Germinal center (tissue), 1 donor: ENCODE measurements at places on chromosomes 3 and 15.

DNA sequence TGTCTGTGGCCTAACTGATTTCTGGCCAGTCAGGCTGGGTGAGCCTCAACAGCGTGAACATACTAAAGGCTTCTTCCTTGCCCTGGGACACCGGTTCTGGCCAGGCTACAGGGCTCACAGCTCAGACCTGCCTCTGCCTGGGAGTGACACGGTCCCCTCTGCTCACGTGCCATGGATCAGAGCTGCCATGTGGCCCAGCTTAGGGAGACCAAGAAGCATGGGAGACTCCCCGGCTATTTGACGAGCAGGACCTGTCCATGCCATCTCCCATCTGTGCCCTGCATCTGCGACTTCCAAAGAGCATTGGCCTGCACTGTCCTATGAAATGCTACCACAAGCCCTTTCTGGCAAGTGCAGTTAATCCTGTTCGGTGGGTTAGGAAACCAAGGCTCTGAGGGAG lies 57.4 kb downstream of the APBA2 start:
- DNase-seq = no peak

DNA sequence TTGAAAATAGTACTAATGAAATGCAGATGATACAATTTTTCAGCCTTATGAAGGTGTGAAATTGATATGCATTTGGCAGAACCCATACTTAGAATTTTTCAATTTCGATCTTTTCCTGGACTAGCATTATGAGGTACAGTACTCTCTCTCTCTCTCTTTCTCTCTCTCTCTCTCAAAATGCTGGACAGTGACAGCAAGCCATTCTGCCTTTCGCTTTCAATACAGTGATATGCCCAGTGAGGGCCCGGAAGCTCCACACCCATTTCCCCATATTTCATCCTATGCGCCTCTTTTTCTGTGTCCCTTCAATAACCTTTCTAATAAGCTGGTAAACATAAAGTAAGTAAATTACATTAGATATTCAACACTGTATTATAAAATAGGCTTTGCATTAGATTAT lies 595.0 kb upstream of the UBE2E2 start:
- DNase-seq = no peak

- DNase-seq = no peak
Measured at GRCh38 chr3:73926360-73927202, 301.8 kb upstream of the PDZRN3 start.

DNA sequence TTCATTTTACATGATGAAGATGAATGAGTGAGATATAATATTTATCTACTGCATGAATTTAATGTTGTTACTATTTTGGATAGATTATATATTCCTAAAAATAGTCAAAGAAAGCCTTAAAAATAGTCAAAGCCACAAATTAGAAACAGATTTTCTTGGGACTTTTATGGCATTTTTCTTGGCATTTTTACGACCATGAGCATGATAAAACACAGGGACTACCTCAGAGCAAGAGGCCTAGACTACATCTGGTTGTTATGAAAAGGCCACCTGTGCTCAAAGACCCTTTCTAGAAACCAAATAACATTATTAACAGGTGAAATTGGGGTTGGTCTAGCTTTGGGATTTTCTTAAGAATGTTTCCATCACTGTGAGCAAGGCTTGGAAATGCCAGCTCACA lies 281.0 kb downstream of the OXSM start:
- DNase-seq = no peak

DNA sequence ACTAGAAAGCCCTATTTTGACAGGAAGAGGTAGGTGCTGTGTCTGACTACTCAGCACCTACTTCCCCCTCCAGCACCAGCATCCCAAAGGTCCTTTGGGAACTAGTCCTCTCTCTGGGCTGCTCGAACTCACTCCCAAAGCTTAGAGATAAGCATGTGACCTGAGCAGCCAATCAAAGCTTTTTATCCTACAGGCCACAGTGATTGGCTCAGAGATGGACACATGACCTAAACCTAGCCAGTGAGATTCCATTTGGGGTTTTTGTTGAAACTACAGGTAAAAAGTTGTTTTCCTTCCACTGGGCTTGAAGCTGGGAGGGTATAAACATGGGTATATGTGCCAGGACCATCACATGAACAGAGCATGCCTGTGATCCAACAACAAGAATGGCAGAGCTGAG lies 186.5 kb upstream of the PPP2R3A start:
- DNase-seq = no peak

DNA sequence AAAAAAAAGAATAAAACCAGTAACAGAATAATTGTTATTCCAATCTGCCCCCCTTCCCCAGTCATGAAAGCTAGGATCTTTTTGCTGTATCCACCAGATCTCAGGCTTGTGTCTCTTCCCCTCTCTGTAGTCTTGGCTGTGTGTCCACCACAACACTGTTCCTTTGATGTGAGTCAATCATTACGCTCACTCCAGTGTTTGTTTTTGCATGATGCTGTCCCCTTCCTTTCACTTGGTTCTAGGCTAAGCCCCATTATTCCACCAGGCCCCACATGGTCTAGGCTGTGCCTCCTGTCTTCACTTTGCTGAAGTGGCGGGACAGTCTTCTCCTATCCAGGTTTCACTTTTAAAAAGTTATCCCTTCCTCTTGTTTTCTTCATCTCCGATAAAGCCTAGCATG lies 13.6 kb downstream of the ACKR2 start:
- no peak for DNase-seq

DNA sequence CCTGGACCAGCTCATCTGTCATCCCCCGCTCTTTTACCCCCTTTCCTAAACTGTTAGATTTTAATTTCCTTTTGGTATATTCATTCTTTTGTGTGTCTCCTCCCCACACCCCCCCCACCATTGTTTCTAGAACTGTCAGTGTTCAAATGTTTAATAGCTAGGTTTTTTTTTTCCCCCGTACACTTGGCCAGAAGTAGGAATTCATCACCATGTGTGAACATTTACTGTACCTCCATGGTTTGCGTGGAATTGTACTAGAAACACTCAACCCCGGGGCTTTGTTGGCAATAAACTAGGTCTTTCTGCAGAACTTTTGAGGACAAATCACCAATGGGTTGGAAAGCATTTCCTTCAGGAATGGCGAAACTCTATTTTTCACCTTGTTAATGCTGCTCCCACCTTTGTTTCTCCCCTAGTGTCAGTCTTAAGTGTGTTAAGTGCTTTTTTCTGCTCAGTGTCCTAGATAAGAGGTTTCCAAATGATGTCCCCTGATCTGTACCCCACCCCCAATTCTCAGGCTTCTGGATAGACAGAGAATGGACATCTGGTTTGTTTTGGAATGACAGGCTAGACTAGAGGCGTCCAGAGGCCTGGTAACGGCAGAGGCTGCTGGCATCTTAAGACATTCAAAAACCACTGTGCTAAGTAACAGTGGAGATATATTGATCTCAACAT lies 76.8 kb downstream of the SMAD3 start:
- no peak for DNase-seq

DNA sequence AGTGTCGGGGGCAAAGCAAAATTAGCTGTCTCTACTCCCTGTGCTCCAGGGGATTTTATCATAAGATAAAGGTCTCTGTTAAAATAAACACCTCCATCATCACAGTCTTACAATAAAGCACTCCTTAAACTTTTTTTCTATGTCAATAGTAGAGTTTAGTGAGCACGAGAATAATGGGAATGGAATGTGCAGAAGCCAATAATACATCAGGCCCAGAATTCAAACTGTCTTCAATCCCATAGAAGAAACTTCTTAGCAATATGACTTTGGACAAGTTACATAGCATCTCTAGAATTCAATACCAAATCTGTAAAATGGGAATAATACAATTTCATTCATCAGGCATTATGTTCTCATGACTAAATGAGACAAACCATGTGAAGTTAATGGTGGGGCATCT lies 49.0 kb upstream of the EPHA3 start:
- DNase-seq = no peak

DNA sequence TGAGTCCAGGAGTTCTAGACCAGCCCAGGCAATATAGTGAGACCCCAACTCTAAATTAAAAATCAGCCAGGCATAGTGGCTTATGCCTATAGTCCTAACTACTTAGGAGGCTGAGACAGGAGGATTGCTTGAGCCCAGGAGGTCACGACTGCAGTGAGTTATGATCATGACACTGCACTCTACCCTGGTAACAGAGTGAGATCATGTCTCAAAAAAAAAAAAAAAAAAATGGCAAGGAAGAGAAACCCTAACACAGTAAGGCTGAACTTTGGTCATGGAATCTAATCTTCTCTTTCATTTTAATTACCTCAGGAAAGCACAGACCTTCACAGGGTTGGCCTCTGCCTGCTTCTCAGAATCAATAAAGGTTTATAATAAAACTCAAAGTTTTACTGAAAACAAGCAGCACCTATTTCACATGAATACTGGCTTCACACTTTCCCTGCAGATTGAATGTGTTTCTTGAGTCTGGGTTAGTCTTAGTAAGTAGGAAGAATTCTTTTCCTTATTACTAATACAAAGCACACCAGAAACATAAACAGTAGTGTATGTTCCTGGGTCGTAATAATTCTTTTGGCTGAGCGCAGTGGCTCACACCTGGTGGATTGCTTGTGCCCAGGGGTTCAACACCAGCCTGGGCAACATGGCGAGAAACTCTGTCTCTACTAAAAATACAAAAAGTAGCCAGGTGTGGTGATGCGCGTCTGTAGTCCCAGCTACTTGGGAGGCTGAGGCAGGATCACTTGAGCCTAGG lies 11.6 kb upstream of the NR2C2 start:
- no peak for DNase-seq

- no peak for DNase-seq
Measured at GRCh38 chr3:5023777-5024346, 44.6 kb downstream of the BHLHE40 start.

- DNase-seq = no peak
Measured at GRCh38 chr3:189458528-189458927, 172.7 kb upstream of the TP63 start.
